ENCODE measurements at places on chromosomes 3 and 15. TPM values are rescaled to one million over a fixed set of nuclear protein-coding genes. Genes with fewer than 3 reads are reported as not detected.
A peak's percentile ranks its signal among the peaks of the same experiment; 100 is the strongest.

TKT gene
- total RNA-seq: 43.6 TPM

KCNAB1 gene
- 3.0 TPM for total RNA-seq

GOLGA6A gene
- not detected for total RNA-seq

UNC13C gene
- total RNA-seq: 0.03 TPM

DNA sequence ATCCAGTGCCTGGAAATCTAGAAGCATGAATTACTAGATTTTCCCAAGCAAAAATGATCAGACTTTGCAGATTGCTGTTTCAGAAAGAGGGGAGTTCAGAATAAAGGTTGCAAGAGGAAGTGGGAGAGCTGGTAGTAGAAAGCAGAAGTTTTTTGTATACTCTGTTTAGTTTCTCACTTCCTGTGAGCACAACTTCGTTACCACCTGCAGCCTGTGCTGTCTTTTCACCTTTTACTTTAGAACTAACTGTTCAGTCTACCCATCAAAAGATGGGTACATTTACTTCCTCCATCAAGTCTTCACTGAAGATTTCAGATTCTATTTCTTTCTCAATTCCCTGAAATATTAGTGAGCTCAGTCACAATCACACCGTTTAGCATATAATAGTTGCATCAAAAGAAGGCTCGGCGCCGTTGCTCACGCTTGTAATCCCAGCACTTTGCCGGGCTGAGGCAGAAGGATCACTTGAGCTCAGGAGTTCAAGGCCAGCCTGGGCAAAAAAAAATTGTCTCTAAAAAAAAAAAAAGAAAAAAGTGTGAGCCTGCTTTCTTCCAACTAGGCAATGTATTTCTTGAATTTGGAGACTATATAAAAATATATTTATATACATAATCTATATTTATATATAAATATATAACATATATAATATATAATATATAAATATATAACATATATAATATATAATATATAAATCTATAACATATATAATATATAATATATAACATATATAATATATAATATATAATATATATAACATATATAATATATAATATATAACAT lies 1.8 kb upstream of the CEP97 start:
- no peak for DNase-seq

DNA sequence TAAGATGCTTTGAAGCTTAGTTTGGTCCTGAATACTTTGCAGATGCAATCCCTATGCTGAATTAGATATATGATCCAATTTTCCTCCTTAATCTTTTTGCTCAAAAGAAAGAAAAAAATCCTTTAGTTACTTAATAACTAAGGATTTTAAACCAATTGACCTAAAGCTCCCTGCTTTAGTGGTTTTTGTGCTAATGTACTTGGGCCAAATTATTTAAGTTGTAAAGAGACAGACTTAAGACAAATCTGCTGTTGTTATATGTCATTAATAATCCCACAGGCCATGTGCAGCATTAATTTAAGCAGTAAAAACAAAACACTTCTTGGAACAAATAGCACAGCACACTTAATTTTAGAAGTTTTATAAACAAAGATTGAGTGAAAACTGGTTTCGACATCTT lies 776.1 kb upstream of the SEMA6D start:
- DNase-seq: no peak

DNA sequence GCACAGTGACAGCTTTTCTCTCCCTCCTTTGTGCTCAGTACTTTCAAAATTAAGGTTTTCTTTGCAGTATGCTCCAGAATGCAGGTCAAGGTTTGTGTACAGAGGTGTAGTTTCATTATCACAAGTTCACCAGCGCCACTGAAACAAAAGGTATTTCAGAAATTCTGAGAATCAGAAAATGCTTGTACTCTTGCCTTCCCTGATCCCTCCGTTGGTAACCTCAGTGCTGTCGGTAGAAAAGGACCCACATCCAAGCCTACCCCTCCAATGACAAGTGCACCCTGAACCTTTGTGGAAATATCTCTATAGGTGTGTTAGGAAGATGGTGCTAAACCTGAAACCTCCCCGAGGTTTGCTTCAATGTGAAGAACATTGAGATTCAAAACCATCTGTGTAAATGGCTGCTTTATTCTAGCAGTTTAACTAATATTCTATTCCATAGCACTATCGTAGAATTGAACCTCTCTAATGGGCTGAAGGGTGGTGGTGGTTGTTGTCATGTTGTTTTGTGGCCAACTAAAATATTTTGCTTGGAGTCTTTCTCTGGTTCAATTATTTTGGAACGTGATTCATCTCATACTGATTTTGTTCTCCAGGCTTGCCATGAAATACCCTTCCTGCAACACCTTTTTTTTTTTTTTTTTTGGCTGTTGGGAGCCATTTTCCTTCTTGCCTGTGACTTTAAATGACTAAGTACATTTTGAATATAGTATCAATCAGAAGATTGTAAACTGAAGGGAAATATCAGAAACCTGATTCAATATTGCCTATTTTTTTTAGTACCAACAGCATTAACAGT lies 20.7 kb downstream of the ZBTB38 start:
- no peak for DNase-seq

- DNase-seq: no peak
Observed at GRCh38 chr15:31374489-31374888, 47.9 kb downstream of the KLF13 start.

- no peak for DNase-seq
Observed at GRCh38 chr15:79372428-79372827, 59.7 kb upstream of the MINAR1 start.

- DNase-seq: no peak
Observed at GRCh38 chr3:14424711-14425580, 22.5 kb downstream of the SLC6A6 start.

- no peak for DNase-seq
Observed at GRCh38 chr15:79310612-79310984, 314 bp upstream of the TMED3 start.

DNA sequence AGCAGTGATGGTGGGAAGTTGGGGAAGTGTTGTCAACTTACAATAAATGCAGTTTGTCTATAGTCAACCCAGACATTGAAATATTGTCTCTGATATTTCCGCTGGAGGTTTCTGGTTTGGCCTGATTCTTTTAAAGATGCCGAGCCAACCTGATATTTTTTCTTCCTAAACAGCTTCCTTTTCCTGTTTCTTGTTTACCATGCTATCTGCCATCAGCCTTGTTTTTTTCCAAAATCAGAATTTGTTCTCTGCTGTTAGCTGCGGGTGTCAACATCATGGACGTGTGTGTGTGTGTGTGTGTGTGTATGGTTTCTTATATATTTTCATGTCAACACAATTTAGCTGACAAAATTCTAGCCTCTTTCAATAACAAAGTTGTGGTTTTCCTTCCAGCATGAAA lies 41.2 kb upstream of the XCR1 start:
- DNase-seq: no peak

GRCh38 chr3:176631165-176631564 lies 566.1 kb downstream of the TBL1XR1 start:
- DNase-seq: no peak

DNA sequence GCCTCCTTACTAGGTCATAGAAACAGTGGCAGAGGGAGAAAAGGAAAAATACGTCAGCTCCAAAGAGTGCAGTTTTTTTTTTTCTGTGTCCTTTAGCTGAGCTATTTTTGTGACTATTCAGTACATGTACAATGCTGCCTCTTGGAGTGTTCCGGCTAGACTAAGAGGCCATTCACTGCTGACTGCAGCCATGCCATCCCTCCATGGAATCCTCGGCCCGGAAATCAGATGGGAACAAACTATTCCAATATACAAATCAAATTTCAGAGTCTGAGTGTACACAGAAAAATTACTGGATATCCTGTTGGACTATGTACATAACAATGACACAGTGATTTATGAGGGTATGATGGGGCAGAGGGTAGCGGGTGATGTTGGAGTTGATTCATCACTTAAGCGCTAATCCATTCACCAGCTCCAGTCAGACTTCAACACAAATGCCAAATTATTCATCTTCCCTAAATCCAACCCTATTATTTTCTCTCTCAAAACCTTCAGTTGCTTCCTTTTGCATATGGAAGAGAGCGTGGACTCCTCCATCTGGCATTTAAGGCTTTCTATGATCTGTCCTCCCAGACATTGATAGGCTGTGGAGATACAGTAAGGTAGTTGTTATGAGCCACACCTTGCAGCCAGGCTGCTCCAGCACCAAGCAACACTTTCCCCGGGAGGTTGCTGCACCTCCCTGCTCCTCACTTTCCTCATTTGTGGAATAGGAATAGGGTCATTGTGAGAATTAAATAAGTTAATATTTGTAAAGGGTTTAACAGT lies 109.1 kb downstream of the LPP start:
- no peak for DNase-seq

DNA sequence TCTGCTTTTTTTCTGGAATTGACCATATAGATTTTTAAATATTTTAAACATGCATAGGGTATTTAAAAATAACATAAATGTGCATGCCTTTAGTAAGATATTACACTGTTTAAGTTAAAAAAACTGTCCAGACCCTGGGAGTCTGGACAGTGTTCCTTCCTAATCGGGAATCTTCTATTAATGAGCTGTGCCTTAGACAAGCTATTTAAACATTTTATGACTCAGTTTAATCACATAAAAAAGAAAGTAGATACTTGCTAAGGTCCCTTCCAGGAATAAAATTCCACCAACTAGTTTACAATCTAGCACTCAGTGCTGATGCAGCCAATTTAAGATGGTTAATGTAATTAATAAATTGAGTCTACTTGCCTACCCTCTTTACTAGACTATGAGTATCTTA lies 140.4 kb upstream of the DPH6 start:
- no peak for DNase-seq

GRCh38 chr15:99953886-99954285 lies 220.6 kb upstream of the LYSMD4 start:
- DNase-seq: no peak

DNA sequence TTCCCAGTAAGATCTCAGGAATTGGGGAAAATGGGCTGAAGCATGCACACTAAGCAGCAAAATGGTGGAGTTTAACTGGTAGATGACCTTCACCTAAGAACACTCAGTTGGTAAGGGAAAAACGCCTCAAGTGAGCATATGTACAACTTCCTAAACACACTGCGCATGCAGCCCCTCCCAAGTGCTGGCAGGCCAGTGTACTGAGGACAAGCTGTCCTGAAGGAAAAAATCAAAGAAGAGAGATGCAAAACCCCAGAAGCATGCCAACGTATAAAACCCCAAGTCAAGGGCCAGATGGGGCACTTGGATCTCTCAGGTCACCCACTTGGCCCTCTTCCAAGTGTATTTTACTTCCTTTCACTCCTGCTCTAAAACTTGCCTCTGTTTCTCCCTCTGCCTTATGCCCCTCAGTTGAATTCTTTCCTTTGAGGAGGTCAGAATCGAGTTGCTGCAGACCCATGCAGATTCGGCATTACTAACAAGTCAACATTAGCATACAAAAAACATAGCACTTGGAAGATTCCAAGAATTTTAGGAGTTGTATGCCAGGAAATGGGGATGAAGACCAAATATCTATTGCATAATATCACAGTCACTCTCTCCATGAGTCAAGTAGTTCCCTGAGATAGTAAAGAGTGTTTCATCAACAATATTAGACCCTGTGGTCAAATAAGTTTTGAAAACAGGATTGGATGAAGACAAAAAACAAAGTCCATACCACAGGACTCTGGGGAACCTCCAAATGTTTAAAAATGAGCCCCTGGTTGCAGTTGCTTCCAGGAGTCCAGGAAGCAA lies 10.8 kb upstream of the FYCO1 start:
- no peak for DNase-seq

DNA sequence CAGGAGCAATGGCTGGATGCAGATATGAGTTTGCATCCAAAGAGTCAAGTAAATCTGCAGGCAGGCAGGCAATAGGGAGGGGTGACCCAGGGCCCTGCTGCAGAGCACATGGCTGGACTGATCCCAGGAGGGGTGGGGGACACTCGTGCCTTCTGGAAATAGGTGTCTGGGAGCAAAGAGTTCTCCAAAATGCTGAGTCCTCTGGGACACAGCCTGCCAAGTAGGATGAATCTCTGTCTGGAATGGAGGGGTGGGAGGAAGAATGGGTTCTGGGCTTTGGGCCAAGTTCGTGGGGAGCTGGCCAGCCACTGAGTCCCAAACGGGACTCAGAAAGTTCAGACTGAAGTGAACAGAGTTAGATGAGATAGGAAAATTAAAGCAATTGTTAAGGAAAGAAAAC lies 214.5 kb downstream of the MTHFS start:
- peak; percentile 51 for DNase-seq
